GM12864 (cell line): ENCODE measurements at places on chromosomes 4 and X.

- DNase-seq, result no peak
These were observed 199.8 kb upstream of the GATB start for GRCh38 chr4:151960449-151961230.

GRCh38 chrX:100410901-100411801 is 1.1 kb upstream of the PCDH19 start:
- DNase-seq, result no peak

GRCh38 chrX:134600714-134601113 is 57.6 kb downstream of the PLAC1 start:
- DNase-seq, result no peak

DNA sequence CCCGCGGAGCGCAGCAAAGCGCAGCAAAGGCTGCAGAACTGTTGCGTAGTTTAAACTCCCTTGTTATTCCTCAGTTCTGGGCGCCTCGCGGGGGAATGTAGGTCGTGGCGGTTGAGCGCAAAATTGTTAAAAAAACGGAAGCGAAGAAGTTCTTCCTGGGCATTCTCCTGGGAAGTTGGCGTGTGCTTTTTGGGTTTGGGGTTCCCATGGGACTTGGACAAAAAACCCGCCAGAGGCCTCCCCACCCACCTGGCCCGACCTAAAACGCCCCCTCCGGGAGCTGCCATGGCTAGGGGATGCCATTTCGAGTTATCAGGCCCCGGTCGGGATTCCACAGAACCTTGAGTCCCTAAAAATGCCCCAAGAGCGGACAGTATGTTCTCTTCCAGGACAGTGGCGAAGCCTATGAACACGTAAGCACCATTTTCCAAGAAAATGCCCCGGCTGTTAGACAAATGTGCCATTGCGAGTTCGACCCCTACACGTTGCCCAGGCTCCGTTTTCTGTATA is 8.9 kb downstream of the ZIC3 start:
- no peak for DNase-seq

GRCh38 chr4:73309211-73309610 is 50.6 kb upstream of the ANKRD17 start:
- DNase-seq, result no peak

DNA sequence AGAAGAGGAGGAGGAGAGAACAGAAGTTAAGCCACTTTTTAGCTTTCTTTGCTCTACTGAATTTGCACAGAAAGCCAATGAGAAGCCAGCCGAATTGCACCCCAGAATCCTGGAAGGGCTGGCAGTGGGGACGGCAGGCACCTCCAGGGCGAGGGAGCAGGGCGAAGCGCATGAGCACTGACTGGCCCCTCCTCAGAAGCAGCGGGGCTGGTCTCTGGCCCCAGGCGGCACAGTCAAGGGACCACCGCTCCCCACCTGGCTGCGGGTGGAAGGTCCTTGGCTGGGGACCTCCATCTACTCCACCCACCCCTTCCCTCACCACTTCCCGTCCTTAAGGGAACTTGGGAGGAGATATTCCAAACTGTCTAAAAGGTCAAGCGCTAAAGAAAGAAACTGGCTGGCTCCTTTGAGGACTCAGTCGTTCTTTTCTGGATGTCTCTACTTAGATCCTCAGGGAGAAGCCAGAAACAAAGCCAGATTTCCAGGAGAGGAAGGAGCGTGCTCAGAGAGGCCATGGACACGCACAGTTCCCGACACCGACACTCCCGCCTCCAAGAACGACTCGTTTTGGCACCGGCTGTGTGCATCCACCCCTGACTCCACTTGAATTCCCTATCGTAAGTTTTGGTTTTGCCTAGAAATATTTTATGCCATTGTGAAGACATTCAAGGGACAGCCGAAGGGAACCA is 59.5 kb upstream of the CRMP1 start:
- DNase-seq, result no peak

- no peak for DNase-seq
These were observed 59.8 kb downstream of the PACRGL start for GRCh38 chr4:20760053-20760452.

GRCh38 chrX:39227371-39227770 is 426.1 kb downstream of the MID1IP1 start:
- DNase-seq, result no peak

GRCh38 chrX:147894366-147894963 is 17.3 kb upstream of the FMR1 start:
- DNase-seq, result no peak

DNA sequence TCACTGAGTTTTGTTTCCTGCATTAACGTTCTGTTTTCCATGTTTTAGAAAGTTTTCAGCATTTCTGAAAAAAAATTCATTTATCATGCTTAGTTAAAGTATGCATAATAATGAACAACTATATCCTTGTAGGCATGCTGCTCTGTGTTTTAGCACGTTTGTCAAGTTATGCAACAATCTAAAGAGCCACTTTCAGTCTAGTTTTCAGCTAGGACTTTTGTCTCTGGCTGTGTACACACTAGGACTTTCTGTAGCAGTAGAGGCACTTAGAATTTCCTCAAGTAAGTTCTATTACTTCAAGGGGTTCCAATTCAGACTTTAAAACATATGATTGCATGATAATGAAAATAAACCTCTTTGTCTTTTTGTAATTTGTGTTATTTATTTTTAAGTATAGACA is 12.4 kb downstream of the DCAF8L1 start:
- no peak for DNase-seq
